Activated CD8-positive, alpha-beta memory T cell treated with anti-CD3 and anti-CD28 coated beads for 48 hours (primary cell): ENCODE measurements at places on chromosomes 1 and 21.

- no peak for DNase-seq
Measured at GRCh38 chr1:178768423-178768822, 43.4 kb downstream of the RALGPS2 start.

DNA sequence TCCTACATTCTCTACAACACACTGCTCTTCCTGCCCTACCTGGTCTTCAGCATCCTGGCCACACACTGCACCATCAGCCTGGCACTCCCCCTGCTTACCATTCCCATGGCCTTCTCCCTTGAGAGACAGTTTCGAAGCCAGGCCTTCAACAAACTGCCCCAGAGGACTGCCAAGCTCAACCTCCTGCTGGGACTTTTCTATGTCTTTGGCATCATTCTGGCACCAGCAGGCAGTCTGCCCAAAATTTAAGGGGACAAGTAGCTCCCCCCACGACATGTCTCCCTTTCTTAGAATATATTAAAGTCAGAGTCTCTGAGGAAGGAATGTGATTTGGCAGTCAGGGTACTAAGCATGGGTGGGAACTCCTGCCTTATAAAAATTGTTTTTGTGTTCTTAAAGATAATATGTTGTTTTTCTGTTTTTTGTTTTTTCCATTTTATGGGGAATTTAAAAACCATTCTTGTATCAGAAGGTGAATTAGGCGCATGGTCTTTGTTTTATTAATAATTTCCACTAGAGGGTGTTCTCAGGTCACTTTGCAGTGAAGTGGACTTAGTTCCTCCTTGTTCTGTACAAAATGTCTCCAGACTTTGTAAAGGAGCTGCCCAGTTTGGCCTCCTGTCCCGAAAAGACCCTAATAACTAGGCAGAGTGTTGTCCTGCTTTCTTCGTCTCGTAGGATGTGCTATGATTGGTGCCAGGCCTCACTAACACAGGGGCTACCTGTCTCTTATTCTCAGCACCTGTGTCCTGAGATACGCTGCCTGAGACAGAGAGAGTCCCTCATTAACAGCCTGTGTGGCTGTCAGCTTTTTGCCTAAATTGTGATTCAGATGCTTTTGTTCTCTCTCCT lies 13.1 kb downstream of the UBIAD1 start:
- DNase-seq, result no peak

DNA sequence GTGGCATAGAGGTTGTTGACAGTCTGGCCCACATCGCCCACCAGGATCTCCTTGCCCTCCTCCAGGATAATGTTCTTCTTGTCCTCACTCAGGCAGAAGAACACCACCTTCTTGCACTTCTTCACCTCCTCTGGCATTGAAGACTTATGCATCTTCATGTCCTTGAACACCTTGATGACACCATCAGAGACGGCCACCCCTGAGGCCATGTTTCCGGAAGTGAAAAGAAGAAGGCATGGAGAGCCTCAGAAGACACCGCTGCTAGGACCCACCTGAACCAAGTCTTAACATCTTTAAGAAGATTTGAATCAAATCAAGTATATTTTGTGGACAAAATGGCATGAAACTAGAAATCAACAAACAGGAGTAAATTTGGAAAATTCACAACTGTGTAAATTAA lies 56.2 kb downstream of the C1orf185 start:
- no peak for DNase-seq

DNA sequence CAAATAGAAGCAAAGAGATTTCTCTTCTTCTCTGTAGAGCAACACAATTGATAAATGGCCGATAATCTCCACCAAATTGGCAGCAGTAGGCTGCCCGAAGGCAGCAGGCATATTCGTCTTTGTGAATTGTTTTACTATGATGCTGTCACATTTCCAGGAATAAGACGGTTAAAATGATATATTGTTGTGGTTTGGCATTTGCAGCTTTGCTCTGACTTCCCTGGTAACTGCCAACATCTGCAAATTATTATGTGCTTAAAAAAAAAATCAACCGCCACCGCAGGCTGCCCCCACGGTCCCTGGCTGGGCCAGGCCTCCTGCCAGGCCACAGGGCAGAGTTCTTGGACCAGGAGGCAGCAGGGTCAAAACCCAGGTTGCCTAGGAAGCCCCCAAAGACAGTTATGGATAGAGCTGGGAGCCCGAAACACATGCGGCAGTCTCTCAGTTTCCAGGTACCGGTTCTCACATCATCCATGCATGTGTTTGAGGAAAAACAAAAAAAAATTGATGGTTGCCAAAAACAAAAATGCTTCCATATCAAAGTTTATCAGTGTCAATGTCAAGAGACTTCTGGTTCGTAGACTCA lies 179.3 kb downstream of the ETS2 start:
- DNase-seq, result peak; percentile 7

DNA sequence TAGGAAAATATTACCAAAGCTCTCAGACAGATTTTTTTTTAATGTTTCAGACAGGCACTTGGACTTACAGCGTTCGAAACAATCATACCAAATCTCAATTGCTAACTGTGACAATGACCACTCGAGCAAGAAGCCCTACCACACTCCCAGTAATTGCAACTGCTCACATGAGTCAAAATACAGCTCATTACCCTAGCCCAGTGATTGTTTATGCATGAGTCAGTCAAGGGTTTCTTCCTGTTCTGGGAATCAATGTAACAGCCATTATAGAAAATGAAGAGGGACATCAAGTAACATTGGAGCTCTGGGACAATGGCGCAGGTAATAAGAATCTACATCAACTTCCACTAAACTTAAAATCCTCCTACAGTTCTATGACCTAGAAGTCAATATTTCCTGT lies 56.1 kb upstream of the SH3GLB1 start:
- no peak for DNase-seq

DNA sequence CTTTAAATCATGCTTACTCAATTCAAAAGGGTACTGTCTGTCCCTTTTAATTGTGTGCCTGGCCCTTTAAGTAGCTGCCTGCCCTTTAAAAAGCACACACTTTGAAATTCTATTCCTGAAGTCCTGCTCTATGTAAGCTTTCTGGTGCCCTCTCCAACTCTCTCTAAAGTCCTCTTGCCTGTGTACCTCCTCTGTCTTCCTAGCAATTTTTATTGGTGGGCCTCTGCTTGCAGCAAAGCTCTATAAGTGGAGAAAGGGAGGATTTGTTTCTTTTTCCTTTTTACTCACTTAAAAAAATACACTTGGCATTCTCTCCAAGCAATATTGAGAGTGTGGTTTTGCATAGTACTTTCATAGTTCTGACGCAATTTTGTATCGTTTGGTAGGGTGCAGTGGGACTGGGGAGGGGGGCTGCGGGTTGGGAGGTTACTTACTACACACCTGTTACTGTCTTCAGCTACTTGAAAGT lies 135.4 kb downstream of the LMO4 start:
- no peak for DNase-seq
